ENCODE measurements at places on chromosomes 6 and 20. TPM values are rescaled to one million over a fixed set of nuclear protein-coding genes. Genes with fewer than 3 reads are reported as not detected.

Gene SYNGAP1
- total RNA-seq: 42.2 TPM

Gene MRAP2
- total RNA-seq: not detected

Gene SLC35F1
- 0.07 TPM for total RNA-seq

Gene GHRH
- total RNA-seq: not detected

Gene SGK2
- 0.60 TPM for total RNA-seq

Gene TTI1
- 36.2 TPM for total RNA-seq

Gene TIAM2
- total RNA-seq: 1.6 TPM

Gene PRL
- total RNA-seq: not detected

Gene TREML2
- 12.1 TPM for total RNA-seq

Gene ANKRD66
- total RNA-seq: not detected

Gene METTL24
- total RNA-seq: not detected

- DNase-seq: no peak
These were observed 500.4 kb upstream of the CHD6 start for GRCh38 chr20:42118409-42119125.

GRCh38 chr6:159376516-159377158 lies 207.4 kb downstream of the FNDC1 start:
- no peak for DNase-seq

- DNase-seq: peak; percentile 45
These were observed 27.9 kb upstream of the BMP6 start for GRCh38 chr6:7697820-7698623.

- DNase-seq: no peak
These were observed 300.9 kb upstream of the PRDM1 start for GRCh38 chr6:105785066-105785811.

DNA sequence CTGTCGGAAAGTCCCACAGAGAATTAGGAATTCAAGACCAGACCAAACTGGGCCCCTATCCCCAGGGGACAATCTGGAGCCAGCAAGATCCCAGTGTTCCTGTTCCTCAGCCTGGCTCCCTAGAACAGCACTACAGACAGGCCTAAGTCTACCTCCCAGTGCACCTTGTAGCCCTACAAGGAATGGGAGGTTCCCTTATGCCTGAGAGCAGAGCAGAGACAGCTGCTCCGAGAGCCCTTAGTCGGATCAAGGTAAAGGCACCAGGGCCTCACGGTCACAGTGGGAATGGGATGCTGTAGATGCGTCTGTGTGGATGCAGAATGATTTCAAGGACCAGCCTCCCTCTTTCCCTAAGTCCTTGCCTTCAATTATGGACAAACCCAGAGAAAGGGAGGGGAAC lies 204.5 kb upstream of the STXBP5 start:
- no peak for DNase-seq

- no peak for DNase-seq
These were observed 8.1 kb downstream of the PTPRK start for GRCh38 chr6:128512296-128512695.

DNA sequence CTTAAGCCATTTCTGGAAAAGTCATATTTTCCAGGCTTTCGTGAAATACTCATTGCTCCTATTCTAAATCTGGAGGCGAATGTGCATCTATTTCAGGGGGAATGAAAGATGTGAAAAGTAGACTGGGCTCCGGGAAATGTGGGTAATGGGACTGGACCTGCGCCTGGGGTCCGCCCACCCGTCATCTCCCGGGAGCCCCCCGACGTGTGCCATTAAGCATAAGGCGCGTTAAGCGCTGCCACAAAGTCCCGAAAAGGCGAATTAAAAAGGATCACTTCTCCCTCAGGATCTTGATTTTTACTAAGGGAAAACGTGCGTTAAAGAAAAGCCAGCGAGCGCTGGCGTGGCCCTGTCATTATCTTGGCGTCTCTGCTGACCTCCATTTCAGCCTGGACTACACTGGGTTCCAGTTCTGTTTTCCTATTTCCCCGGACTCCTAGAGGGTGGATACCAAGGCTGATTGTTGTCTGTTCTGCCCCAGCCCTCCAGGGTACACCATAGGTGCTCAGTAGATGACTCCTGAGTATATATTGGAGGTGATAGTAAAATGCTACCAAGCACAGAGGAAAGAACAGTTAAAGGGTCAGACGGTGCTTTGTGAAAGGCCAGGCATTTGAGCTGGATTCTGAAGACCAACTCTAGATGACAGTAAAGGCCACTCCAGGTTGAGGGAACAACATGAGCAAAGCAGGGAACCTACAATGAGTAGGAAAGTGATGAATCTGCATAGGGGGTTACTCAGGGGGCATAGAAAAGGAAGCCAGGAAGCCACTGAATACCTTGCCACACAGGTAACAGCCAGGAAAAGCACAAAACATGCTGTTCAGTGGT lies 89.2 kb upstream of the ARID1B start:
- peak; percentile 11 for DNase-seq

DNA sequence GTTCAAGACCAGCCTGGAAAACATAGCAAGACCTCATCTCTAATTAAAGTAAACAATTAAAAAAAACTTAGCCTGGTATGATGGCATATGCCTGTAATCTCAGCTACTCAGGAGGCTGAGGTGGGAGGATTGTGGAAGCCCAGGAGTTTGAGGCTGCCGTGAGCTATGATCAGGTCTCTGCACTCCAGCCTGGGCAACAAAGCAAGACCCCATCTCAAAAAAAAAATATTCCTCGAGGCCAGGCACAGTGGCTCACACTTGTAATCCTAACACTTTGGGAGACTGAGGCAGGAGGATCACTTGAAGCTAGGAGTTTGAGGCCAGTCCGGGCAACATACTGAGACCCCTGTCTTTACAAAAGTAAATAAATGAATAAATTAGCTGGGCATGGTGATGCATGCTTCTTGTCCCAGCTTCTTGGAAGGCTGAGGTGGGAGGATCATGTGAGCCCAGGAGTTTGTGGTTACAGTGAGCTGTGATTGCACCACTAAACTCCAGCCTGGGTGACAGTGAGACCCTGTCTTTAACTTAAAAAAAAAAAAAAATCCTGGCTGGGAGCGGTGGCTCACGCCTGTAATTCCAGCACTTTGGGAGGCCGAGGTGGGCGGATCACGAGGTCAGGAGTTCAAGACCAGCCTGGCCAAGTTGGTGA lies 9.3 kb upstream of the C2 start:
- DNase-seq: no peak

- DNase-seq: no peak
These were observed 56.2 kb downstream of the SLC22A2 start for GRCh38 chr6:160202411-160202810.

DNA sequence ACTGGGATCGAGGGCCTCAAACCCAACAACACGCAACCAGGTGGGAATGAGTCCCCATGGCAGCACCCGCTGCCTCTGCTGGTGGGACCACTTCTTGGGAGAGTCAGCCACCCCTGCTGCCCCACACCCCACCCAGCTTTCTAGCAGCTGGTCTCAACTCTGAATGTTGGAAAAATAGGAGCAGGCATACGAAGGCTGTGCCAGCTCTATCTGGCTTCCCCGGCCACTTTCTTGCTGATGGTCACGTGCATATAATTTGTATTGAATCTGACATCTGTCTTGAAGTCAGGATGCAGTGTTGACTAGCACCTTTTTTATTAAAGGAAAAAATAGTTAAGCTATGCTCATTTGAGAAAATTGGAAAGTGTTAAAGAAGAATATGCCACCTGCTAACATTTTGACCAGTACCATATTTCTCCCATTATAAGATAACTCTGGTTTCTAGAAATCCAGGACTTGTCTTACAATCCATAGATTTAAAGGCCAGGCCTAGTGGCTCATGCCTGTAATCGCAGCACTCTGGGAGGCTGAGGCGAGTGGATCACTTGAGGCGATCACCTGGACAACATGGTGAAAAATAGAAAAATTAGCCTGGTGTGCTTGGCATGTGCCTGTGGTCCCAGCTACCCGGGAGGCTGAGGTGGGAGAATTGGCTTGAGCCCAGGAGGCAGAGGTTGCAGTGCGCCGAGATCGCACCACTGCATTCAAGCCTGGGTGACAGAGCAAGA lies 26.9 kb upstream of the MAPRE1 start:
- DNase-seq: no peak

DNA sequence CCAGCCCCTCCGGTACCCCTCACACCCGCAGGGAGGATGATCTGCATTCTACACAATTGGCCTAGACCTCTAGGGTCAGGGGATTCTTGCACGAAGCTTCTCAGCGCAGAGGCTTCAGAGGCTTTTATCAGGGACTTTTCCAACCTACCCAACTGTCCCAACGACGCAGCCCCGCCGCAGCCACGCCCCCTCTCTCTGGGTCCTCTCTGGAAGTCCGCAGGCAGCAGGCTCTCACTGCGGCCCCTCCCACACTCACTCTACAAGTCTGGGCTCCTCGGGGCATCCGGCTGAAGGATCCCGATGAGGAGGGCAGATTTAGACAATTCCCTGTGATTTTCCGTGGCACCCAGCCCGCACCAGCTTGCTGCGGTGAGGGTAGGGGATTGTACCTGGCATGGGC lies 227.7 kb upstream of the RNF24 start:
- DNase-seq: no peak

- no peak for DNase-seq
These were observed 100.2 kb downstream of the TRMT11 start for GRCh38 chr6:126086560-126086959.

DNA sequence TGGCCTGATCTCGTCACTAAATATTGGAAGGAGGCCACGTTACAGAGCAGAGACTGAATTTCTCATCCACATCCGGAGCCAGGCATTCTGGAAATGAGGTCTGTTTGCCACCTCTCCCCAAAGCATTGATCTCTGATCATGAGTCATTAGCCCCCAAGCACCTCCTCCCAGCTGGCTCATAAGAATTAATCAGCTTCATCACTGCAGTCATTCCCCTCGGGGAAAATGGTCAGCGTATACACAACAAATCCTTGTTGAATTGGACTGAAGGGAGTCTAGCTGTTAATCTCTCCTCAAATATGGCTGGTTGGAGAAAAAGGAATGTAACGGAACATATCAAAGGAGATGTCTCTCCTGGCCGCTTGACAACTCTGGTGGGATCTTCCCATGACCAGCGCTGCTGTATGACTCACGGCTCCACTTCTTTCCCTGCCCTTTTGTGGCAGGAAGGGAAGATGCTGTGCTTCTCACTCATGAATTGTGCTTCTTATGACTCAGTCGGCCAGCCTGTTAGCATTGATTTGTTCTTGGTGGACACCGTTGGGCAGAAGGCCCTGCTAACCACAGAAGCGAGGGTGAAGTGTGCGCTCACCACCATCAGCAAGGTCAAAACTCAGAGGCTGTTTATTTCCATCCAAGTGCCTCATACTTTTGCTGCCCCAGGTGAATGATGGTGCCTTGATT lies 76.7 kb downstream of the RNF182 start:
- DNase-seq: no peak

GRCh38 chr6:52180787-52181558 lies 5.2 kb upstream of the IL17A start:
- DNase-seq: no peak

Data from activated naive CD4-positive, alpha-beta T cell treated with anti-CD3 and anti-CD28 coated beads for 36 hours (primary cell).